ENCODE measurements at places on chromosomes 5 and 9.

GRCh38 chr9:131464354-131465000, 38.2 kb upstream of the POMT1 start:
- peak; percentile 30 for DNase-seq

DNA sequence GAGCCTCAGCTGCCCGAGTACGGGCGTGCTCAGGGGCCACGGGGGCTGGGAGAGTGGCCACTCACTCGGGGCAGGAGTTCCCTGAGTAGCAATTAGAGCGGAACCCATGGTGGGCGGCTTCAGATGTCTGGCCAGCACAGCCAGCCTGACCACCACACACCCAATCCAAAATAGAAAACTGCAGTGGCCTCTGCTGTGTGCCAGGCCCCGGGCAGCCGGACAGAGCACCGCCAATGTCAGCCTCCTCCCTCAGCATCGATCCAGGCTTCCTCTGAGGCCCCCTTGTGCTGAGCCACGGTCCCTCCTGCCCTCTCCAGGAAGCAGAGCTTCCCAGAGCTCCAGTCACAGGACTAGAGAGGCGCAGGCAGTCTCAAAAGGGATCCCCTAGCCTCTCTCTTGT, 2.7 kb downstream of the ADAMTS2 start:
- no peak for DNase-seq

- no peak for DNase-seq
Measured at GRCh38 chr9:37215830-37216229, 95.5 kb downstream of the ZCCHC7 start.

GRCh38 chr5:61831736-61832135, 474.3 kb upstream of the KIF2A start:
- DNase-seq, result no peak

- no peak for DNase-seq
Measured at GRCh38 chr5:94467346-94467953, 151.0 kb downstream of the KIAA0825 start.

DNA sequence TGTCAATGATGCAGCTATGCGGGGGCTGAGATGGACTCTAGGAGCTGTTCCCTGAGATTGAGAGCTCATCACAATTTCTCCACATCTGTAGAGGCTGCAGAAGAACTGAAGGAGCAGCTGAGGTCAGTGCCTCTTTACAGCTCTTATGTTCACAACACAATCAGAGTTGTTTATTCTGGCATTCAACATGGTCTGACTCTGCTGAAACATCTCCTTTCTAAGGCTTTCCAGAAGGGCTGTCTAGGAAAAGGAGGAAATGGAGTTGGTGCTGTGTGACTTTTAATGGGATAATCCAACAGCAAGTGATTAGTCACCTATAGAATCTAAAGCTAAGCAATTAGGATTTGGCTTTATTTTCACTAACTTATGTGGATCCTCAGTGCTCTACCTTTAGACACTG, 6.0 kb downstream of the POU5F2 start:
- no peak for DNase-seq

- DNase-seq, result no peak
Measured at GRCh38 chr9:6884101-6884500, 126.3 kb downstream of the KDM4C start.

DNA sequence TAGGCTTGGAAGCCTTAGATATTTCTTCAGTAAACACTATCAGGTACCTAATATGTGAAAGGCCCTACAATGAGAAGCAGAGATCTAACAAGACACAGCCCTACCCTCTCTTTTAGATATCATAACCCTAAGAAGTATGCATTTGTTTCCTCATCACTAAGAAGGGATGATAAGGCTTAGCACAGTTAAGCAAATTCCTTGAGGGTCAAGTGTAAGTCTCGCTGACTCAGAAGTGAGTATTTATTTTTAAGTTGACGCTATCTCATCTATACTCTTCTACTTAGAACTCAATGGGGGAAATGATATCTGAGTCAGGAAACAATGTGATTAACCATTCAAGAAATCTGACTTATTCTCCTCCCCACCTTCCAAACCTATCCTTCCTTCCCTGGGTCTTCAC, 149.7 kb downstream of the ESM1 start:
- DNase-seq, result no peak
